ENCODE measurements at places on chromosomes 6 and 20.

DNA sequence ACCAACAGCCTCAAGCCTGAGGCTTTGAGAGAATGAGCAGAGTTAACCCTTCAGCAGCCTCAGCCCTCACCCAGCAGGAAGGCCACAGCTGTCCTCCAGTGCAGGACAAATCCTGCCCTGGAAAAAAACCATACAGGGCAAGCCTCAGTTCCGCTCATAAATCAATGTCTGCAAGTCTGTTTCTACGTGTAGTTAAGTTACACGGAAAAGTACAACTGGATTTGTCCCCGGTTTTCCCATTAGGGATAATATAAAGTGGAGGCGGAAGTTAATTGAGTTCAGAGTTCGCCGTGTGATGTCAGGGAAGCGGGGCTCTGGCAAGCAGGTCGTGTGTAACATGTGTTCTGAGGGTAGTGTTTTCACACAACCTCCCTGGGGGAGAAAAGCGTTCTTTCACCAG is 44.2 kb upstream of the EYA2 start:
- no peak for DNase-seq

DNA sequence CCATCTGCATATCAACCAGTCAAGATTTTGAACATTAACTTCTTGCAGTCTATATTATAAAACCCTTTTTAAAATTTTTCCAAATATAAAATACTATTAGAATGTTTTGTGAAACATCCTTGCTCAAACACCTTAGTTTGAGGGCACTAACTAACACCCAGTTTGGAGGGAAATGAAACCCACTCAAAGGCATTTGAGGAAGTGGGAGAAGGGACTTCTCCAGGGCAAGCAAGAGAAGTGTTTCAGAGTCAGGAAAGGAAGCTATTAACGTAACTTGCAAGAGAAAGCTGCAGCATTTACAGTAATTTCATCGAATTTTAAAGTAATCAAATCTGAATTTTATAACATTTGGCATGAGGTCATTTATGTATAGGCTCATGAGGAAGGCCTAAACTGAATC is 21.3 kb downstream of the MTFR2 start:
- DNase-seq, result no peak

GRCh38 chr6:6798448-6798860 is 209.9 kb downstream of the LY86 start:
- no peak for DNase-seq

- DNase-seq, result no peak
Measured at GRCh38 chr6:132482581-132482980, 30.3 kb downstream of the STX7 start.

DNA sequence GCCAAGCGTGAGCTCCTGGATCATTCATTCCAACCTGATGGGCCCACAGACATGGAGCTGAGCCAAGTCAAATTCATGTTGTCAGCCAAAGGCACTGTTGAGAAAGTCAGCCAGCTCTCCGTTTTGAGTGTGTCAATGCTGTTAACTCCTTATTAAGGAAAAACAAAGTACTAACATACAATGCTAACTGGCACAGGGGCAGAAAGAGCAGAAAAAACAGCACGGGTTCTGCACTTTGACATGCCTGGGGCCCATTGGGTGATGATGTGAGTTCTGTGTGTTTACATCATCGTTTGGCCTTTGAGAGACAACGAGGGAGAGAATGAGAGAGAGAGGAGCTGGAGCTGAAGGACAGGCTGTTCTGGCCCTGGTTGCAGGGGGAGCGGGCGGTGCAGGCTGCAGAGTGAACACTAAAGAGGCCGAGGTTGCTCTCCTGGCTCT is 85.9 kb downstream of the SMOC2 start:
- no peak for DNase-seq

GRCh38 chr20:38168791-38169589 is 3.9 kb upstream of the TGM2 start:
- no peak for DNase-seq

DNA sequence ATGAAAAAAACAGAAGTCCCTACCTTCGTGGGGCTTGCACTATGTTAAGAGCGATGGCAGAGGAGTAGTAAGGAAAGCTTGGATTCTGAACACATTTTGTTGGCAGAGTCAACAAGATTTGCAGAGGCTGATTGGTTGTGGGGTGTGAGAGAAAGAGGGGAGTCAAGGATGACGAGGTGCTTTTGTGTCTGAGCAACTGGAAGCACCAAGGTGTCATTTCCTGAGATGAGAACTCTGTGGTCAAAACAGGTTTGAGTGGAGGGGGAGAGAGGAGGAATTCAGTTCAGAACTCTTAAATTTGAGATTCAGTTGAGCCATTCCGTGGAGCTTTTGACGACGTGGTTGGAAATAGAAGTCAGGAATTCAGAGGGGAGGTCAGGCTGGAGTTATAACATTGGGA is 3.5 kb downstream of the OCSTAMP start:
- no peak for DNase-seq

DNA sequence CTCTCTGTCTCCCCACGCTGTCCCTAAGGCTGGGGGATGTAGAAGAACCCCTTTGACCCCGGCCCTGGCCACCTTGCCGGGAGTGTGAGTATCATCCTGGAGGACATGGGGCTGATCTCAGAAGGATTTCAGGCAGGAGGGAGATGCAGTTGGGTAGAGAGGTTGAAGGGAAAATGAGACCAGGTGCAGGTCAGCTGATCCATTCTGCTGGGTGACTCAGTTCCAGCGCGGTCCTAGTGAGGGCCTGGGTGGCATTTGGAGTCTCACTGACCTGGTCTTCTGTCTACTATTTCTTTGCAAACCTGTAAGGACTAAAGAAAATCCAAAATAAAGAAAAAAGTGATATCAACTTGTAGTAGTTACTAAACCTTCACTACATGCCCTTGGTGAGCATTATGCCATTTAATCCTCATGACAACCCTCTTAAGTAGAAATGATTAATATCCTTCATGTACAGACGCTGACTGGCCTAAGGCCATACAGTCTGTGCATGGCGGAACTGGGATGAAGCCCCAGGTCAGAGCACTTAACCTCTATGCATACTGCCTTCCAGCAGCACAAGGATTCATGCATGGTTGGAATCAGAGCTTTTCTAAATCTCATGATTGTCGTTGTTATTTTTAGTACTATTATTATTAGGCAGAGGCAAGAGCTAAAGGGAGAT is 106.3 kb downstream of the ZDHHC14 start:
- no peak for DNase-seq

GRCh38 chr6:73768558-73768957 is 72.6 kb downstream of the CD109 start:
- DNase-seq, result no peak

DNA sequence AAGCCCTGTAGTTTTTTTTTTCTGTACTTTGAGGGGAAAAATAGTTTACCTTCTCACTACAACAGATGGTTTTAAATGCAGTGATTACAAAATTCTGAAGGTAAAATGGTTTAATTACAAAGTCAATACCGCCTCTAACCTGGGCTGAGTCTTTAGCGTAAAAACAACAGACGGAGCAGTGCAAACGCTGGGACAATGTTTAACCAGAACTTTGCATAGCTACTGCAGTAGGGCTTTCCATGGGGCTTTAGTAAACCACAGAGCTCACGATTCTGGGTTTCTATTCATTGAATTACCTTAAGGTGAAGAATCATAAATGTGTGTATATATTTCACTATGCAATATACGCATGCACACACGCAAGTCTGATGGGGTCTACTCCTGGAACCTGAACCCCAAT is 77.9 kb downstream of the RFX6 start:
- no peak for DNase-seq

GRCh38 chr6:116404696-116405095 is 33.9 kb downstream of the DSE start:
- no peak for DNase-seq

DNA sequence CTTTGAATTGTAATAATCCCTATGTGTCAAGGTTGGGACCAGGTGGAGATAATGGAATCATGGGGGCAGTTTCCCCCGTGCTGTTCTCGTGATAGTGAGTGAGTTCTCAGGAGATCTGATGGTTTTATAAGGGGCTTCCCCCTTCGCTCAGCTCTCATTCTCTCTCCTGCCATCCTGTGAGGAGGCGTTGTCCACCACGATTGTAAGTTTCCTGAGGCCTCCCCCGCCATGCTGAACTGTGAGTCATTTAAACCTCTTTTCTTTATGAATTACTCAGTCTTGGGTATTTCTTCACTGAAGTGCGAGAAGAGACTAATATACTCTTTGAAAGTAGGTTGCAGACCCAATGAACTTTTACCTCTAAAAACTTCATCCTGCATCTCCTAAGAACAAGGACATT is 39.2 kb upstream of the KCNG1 start:
- DNase-seq, result no peak

GRCh38 chr6:89117211-89118108 is at the start of gene SRSF12:
Gene SRSF12 (minus strand): TSS chr6:89118071. CDS start chr6:89117887, 184 bp downstream.
- no peak for DNase-seq

DNA sequence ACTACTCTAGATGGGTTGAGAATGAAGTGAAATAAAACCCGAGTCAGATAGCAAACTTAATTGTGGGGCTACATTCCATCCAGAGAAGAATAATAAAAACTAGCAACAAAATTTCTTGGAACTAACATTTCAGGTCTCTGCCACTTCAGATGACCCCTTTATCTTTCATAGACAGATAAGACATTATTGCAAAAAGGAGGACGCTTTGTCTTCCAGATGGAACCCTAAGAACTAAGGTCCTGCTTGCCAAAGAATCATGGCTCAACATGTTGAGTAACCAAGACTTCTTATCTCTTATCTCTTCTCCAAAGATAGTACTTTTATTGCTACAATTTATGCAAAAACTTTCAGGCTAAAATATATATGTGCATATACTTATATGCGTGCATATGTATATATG is 221.1 kb upstream of the PREP start:
- no peak for DNase-seq

GRCh38 chr6:118511930-118512715 is 36.0 kb upstream of the PLN start:
- DNase-seq, result no peak

- no peak for DNase-seq
Measured at GRCh38 chr6:4164456-4164855, 29.1 kb upstream of the ECI2 start.

DNA sequence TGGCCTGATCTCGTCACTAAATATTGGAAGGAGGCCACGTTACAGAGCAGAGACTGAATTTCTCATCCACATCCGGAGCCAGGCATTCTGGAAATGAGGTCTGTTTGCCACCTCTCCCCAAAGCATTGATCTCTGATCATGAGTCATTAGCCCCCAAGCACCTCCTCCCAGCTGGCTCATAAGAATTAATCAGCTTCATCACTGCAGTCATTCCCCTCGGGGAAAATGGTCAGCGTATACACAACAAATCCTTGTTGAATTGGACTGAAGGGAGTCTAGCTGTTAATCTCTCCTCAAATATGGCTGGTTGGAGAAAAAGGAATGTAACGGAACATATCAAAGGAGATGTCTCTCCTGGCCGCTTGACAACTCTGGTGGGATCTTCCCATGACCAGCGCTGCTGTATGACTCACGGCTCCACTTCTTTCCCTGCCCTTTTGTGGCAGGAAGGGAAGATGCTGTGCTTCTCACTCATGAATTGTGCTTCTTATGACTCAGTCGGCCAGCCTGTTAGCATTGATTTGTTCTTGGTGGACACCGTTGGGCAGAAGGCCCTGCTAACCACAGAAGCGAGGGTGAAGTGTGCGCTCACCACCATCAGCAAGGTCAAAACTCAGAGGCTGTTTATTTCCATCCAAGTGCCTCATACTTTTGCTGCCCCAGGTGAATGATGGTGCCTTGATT is 76.7 kb downstream of the RNF182 start:
- peak; percentile 93 for DNase-seq

GRCh38 chr6:15330174-15330944 is 84.5 kb downstream of the JARID2 start:
- DNase-seq, result no peak

DNA sequence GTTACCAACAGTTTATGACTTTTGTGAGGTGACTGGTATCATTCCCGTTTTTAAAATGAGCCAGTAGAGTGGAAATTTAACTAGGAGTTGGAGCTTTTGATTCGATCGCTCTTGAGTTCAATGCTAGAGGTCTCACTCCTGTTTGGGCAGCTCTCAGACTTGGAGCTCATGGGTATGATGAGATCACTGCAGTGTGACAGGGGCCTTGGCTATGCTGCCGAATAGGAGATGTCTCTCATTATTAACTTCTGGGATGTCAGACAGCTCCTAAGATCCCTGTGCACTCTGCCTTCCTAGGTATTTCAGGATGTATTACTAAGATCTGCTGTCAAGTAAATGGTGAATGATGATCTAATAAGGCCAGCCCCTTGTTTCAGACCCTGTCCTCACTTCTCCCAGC is 20.4 kb downstream of the AKAP12 start:
- no peak for DNase-seq

DNA sequence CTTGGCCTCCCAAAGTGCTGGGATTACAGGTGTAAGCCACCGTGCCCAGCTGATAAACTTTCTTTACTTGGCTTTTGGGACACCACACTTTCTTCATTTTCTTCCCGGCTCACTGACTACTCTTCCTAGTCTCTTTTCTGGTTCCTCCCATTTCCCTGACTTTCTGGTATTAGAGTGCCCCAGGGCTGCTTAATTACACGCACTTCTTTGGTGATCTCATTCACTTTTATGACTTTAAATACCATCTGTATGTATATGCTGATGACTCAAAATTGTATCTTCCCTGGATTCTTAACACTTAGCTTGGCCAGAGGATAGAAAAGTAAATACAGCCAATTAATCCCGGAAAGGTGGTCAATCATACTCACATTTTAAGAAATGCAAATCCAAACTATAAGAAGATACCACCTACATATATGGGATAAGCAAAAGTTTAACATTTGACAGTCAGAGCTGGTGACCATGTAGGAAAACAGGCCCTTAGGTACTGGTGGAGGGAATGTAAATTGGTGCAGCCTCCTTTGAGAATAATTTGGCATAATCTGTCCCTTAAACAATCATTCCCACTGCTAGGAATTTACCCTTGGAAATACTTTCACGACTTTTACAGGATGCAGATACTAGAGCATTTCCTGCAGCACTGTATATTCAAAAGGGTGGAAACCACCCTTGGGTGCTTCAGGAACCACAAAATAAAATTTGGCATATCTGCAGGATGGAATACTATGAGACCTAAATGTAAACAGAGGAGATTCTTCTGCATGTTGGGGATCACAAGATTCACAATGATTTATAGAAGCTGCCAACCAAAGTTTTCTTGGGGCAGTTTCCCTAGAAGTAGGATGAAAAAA is 9.4 kb upstream of the NANP start:
- DNase-seq, result no peak

- DNase-seq, result peak; percentile 85
Measured at GRCh38 chr6:20400456-20401204, 1.0 kb upstream of the E2F3 start.

Data from SW 1271 (cell line).